Fibroblast of villous mesenchyme (primary cell): ENCODE measurements at places on chromosomes 3 and 15.
A peak's percentile ranks its signal among the peaks of the same experiment; 100 is the strongest.

DNA sequence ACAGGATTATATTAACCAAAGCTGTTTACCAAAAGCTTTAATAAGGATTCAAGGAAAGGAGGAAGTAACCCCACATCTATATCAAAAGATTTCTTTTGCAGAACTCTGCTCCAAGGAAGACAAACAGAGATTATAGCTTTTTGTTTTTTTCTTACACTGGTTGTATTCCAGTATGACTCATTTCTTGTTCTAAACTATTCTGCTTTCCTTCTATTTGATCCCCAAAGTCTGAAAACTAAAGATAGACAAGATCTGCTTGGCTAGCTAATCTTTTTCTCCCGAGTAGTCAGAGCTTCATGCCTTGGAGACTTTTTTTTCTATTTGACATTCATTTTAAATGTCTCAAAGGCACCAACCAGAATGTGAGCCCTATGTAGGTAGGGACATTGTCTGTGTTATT lies 36.8 kb upstream of the FRMD5 start:
- no peak for DNase-seq

DNA sequence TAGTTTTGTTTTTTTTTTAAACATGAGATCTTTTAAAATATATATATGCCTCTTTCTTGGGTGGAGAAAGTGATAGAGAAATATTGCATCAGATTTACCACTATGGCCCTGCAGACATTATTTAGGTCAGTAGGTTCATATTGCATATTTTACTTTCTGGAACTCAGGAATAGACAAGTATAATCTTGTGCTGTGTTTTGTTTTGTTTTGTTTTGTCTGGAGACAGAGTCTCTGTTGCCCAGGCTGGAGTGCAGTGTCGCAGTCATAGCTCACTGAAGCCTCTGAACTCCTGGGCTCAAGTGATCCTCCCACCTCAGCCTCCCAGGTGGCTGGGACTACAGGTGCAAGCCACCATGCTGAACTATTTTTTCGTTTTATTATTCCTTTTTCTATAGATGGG lies 21.5 kb upstream of the DUT start:
- DNase-seq, result no peak

DNA sequence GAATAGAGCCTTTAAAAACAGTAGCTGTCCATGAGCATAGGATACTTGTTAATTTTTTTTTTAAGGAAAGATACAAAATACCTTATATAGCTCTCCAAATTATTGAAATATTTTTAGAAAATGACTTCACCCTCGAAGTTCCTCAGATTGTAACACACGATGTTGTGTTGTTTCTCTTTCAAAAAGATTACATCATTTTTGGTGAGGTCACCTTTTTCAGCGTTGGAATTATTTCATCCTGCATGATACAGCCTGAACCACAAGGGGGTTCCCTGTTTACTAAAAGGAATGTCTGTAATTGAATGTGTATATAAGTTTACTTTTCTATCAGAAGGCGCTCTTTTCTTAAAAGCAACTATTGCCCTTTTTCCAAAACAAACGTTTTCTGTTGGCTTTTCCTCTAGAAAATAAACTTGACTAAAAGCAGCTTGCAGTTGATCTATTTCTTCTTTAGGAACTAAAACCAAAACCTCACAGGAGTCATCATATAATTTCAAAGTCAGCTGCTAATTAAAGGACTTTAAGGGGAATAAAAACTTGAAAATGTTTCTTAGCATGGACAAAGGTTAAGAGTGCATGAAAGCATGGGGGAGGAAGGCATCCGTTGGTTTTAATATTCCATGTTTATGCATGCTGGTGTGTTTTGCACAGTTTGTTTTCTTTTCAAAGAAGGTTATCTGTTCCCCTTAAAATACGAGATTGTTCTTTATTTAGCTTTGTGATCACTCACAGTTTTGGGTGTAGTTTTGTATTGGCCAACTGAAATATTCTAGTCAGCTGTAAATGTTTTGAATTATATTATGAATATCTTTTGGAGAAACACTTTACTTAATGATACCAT lies 29.4 kb downstream of the LYSMD4 start:
- peak; percentile 93 for DNase-seq

DNA sequence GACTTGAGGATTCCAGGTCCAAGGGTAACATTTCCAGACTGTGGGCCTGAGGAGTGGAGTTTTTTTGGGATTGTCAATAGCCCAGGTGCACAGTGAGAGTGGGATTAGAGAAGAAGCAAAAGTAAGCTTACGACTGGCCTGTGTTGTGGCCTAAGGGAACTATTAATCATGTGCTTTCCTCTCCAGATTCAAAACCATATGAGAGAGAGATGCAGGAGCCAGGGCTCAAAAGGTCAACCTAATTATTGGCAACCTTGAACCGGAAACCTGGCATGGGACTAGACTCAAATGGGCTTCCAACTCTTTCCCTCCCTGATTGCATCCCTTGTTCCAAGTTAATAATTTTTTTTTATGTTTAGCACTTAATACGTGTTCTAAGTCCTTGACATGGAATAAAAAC lies 242.1 kb upstream of the THRB start:
- no peak for DNase-seq
